ENCODE measurements at places on chromosomes 7 and 10.
A peak's percentile ranks its signal among the peaks of the same experiment; 100 is the strongest.

GRCh38 chr7:157437519-157438061 lies 100.8 kb downstream of the DNAJB6 start:
- no peak for DNase-seq

GRCh38 chr7:75624134-75624832 lies 114.5 kb downstream of the HIP1 start:
- no peak for DNase-seq

GRCh38 chr10:84499846-84500245 lies 171.5 kb downstream of the CCSER2 start:
- no peak for DNase-seq

DNA sequence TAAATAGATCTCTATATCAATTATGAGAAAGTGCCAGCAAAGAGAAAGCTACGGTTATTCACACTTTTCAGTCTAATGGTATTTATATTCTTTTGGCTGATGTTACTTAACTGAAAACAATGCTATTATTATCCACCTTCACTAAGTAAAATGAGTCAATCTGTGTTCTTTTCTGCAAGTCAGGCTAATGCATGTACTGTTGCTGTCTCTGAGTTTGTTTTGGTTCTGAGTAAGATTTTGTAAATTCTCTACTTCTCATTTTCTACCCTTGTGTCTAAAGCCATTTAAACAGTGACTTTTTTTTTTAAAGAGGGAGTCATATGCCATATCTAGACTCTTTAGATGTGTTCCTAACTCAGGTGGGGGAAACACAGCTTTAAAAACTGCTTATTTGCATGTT lies 7.5 kb downstream of the VWC2 start:
- DNase-seq = no peak

DNA sequence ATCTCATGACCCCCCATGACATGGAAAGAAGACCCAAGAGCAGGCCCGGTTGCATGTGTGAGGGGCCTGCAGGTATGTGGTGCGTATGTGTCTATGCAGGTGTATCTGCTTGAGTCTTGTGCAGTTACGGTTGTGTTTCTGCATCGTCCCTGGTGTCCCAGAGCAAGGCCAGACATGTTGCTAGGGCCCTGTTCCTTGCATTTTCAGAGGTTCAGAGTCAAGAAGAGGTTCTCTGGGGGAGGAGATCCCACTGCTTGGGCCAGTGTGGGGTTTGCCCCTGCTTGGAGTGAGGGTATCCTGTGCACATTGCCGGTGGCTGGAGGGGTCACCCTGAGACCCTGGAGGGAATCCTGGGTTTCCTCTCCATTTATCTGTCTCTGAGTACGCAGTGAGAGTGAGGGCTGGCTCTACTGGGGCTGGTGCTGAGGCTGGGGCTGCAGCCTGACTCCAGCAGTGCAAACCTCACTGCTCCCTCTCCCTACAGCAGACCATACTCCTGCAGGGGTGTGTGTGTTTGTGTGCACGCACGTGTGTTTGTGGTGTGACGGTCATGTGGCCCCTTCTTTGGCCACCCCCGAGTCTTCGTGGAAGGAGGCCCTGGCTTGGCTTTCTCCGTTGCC lies 4.1 kb downstream of the TRIM8 start:
- no peak for DNase-seq

- peak; percentile 16 for DNase-seq
Measured at GRCh38 chr10:44278837-44279324, 106.0 kb downstream of the CXCL12 start.

DNA sequence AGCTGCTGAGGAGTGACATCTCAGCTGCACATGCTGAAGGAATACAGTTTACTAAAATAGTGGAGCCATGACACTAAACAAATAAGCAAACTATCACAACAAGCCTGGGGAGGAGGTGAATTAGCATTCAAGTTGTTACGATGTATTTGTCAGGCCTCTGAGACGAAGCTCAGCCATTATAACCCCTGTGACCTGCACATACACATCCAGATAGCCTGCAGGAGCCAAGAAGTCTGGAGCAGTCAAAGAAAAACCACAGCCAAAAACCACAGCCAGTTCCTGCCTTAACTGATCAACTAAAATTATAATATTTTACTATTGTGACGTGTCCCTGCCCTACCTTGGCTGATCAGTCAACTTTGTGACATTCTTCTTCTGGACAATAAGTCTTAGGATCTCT lies 68.6 kb downstream of the NSUN6 start:
- DNase-seq = no peak

- DNase-seq = peak; percentile 12
Measured at GRCh38 chr10:6074489-6075301, 12.5 kb upstream of the IL2RA start.

DNA sequence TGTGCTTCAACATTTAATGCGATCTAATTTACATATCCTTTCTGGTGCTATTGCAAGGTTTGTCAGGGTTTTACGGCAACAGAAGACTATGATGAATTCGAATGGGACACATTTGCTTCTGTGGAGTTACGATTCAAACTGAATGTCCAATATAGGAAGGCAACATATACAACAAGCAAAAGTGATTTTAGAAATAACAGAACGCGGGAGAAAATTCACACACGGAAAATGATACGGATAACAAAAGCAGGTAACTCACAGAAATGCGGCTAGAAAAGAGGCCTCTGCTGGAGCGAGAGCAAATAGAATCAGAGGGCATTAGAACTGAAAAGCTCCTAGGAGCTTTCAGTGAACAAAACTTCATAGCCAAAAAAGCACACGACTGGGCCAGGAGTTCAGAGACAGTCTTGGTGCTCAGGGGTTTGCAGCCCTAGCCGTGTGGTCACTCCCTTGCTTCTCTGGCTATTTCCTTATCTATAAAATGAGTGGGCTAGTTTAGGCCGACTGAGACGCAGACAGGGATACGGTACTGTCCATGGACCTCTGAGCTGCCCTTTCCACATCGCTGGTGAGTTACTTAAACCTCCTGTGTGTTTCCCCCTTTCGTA lies 557 bp upstream of the TAX1BP1 start:
- DNase-seq = peak; percentile 57

- no peak for DNase-seq
Measured at GRCh38 chr10:60189861-60190475, 199.7 kb downstream of the ANK3 start.

- DNase-seq = no peak
Measured at GRCh38 chr10:73969224-73969841, 28.6 kb upstream of the VCL start.

DNA sequence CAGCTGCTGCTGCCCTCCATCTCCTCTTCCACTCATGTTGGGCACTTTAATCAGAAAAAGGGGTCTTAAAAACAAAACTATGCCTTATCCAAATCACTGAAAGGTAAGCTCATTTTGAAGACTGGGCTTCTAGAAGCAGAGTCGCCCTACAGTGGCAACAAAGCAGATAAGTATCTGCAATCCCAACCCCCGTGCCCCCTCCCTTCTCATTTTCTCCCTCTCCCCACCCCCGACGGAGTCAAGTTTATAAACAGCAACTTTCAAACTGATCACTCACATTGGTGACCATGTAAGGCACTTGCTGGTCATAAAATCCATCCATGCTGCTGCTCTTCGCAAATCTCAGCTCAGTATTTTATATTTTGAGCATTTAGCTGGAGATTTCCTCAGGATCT lies 738 bp downstream of the ETV1 start:
- DNase-seq = no peak

GRCh38 chr10:92990615-92991014 lies 70.0 kb upstream of the CYP26C1 start:
- DNase-seq = no peak

DNA sequence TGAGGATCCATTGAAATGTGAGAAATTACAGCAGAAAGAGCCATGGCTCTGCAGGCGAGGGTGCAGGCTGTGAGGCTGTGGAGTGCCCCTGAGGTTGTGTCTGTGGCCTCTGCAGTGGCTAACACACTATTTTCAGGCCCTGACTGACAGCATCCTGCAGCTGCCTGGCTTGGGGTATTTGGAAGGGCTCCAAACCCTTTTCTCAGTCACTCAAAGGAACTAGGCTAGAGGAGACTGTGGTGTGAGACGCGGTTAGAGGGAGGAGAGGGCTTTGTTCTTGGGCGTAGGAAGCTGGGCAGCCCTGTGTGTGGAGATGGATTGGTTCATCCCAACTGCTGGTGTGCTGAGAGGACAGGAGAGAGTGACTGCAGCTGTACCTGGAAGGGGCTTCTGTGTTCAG lies 134.9 kb downstream of the RAMP3 start:
- DNase-seq = no peak

- no peak for DNase-seq
Measured at GRCh38 chr7:25642849-25643248, 414.6 kb upstream of the NPVF start.

- no peak for DNase-seq
Measured at GRCh38 chr10:77381750-77382149, 255.9 kb downstream of the KCNMA1 start.

DNA sequence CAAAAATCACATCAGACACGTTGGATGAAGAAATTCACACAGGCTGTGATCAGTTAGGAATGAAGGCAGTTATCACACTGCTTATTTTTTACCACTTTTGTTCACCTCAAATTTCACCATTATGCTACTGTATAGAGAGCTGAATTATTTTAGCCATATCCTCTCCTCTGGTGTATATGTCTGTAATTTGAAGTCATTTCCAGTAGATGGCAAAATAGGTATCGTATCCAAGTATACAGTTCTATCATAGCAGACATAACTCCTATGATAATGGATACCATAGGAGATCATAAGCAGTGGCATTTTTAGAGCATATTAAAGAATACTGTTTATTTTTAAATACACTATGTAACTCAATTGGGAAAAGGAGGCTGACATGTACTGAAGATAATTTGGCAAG lies 909.7 kb downstream of the DNAJB9 start:
- DNase-seq = no peak

GRCh38 chr10:13349463-13350274 lies 1.6 kb upstream of the SEPHS1 start:
- peak; percentile 75 for DNase-seq

GRCh38 chr10:10141782-10142382 lies 875.8 kb upstream of the CELF2 start:
- no peak for DNase-seq

GRCh38 chr7:498678-499641 lies 20.7 kb downstream of the PDGFA start:
- DNase-seq = no peak

DNA sequence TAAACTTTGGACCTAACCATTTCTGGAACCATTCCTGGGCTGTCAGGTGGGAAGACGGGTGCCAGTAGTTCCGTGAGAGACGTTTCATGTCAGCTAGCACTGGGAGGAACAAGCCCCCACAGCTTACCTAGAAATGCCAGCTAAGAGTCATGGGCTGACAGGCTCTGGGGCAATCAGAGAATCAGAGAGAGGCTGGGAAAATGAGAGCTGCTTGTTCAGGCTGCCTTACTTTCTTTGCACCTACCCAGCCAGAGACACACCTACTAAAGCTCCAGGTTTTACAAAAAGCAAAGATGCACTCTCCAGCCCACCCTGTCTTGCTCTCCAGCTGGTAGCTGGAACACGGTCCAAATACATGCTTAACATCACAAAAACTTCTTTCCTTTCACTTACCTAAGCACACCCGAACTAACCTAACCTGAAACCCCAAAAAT lies 688 bp downstream of the PTN start:
- DNase-seq = no peak

DNA sequence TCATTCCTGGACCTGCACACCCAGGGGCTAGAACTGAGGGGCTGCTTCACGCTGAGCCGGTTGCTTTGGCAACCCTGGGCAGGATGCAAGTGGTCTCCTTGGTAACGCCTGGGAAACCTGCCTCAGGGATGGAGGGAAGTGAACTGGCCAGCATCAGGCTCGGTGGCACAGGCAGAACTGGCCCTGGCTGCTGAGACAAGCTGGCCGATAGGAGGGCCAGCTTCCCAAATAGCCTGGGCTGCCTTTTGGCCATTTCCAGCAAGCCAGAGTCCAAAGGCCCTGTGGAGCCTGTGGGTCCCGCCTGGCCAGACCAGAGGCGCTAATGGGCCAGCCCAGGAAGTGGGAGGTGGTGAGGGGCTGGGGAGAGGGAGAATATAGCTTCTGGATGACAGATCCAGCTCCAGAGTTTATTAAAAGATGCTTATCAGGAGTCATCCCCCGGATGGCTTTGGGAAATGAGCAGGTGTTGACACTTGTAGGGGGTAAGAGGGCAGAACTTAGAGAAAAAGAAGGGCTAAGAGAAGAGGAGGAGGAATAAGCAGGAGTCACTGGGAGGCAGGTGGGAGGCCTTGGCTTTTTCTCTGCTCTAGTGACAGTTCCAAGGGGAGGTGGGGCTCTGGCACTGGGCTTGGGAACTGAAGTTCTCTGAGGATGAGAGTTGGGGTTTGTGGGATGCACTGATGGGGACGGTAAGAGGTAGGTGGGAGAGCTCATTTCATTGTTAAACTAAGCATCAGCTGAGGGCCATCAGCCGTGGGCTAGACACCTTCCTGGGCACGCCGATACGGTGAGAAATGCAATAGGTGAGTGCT lies 9.6 kb downstream of the NEURL1 start:
- DNase-seq = no peak

DNA sequence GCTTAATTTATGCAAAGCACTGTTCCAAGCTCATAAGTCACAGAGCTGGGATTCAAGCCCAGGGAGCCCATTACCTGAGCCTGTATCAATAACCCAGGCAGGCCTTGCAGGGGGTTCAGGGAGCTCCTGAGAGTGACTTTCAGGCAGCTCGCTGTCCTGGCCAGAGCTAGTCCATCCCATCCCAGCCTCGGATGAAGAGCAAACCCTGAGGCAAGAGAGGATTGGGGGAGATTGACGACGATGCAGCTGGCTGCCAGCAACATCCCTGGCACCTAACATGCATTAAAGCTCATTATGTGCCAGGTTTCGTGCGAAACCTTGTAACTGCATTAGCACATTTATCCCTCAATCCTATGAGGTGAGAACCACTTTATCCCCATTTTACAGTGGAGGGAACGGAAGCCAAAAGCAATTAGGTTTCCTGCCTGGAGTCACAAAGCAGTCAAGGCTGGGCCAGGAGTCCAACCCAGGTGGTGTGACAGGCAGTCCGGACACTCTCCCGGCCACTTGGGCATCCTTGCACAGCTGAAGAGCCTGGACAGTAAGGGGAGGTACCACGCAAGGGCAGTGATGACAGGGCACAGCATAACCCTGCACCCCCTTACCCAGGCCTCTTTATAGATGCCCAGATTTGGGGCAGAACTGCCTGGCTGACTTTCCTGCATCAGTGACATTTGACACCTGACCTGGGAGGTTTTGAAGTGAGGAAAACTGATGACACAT lies 129.8 kb upstream of the CHST15 start:
- DNase-seq = no peak

- DNase-seq = no peak
Measured at GRCh38 chr7:137354961-137355360, 11.4 kb upstream of the PTN start.

DNA sequence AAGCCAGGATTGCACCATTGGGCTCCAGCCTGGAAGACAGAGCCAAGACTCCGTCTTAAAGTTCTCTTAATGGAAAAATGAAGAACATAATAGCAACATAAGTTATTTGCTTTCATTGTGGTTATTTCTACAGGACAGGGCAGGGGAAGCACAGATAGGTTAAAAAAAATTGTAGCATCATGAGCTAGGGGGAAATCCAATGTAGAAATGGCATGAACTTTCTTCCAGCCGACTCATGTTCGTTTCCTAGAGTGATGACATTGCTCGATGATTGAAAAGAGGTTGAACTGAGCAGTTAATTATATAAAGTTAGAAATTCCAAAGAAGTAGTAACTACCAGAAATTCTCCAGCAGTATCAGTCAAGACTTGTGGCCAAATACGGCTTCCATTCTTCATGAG lies 64.9 kb downstream of the DAGLB start:
- DNase-seq = no peak

GRCh38 chr10:48770561-48771089 lies 86.0 kb downstream of the WDFY4 start:
- DNase-seq = no peak

- DNase-seq = no peak
Measured at GRCh38 chr7:84790882-84791281, 396.0 kb downstream of the SEMA3D start.

GRCh38 chr7:6367701-6368211 lies 80.0 kb downstream of the DAGLB start:
- no peak for DNase-seq
